ENCODE measurements at places on chromosomes 1 and 21.

GRCh38 chr1:38028671-38029070 is 16.1 kb downstream of the UTP11 start:
- no peak for DNase-seq

DNA sequence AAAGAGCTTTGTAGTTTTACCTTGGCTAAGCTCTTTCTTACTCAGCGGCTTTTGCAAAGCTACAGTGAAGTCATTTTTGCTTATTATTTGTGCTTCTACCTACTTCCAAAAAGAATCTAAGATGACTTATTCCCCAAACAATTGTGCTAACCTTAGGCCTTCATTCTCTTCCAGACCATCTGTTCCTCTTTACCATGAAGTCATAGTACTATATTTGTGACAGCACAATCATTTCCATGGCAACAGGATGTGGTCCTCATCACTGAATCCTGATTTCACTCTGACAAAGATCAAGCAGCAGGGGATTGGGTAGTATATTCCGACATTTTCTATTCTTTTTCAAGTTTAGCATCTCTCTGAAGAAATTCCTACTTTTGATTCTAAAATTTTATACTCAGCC is 24.8 kb upstream of the NMNAT2 start:
- DNase-seq: no peak

DNA sequence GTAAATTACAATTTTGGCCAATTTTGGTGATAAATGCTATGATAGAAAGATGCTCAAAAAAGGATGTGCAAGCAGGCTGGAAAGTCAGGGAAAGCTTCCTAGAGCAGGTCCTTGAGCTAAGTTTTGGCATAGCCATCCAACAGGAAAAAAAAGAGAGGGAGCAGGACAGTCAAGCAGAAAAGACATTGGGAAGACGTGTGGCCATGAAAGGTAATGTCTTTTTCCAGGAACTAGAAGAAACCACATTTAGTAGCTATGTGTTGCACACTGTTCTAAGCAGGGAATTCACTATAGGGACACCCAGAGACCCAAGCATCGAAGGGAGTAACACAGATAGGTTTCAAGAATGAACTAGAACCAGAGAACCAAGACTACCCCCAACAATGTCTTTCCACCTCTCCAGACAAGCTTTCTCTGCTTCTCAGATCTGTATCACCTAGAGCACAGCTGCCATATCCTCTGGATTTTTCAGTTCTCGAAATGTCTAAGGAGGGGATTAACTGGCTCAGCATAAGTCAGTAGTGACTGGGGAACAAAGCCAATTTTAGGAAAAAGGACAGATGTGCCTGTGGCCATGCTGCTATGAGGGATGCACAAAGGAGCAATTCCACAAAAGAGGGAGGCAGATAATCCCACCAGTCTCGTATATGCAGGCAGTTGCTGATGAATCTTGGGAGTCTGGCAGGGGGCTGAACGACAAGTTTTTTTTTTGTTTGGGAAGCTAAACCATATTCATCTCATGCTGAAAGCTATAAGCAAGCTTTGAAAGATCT is 97.1 kb upstream of the DAB1 start:
- DNase-seq: no peak

DNA sequence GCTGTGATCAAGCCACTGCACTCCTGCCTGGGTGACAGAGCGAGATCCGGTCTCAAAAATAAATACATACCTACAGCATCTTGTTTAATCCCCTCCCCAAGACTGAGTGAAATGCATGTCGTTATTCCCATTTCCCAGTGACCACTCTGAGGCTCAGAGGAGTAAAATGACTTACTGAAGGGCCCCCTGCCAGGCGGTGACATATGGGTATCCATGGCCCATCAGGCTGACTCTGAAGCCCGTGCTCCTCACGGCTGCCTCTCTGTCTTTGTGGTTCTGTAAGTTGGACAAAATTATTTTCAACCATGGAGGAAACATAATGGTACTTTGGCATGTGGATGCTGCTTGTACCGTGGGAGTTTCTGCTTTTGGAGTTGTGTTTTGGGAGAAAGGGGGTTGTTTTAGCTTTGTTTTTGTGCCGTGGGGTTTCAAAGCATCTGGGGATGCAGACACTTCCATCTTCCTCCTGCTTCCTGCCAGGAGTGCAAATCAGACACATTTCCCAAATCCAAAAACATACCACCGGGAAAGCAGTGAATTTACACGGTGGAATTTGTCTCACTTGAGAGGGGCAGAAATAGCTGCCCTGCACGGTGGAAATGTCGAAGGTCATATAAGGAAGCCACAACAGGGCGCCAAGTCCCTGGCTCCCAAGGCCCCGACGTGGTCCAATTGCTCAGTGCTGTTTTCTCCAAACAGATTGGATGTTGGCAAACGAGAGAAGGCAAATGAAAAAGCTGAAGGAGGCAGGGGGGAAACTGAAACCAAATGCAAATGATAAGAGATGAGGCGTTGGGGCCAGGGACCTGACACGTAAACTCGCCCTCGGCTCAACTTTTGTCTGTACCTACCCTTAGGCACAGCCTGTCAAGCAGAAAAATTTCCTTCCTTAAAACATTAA is 17.1 kb upstream of the PINK1 start:
- DNase-seq: no peak

GRCh38 chr1:1307261-1307922 is 338 bp downstream of the ACAP3 start:
- DNase-seq: no peak

- DNase-seq: no peak
Observed at GRCh38 chr21:24444736-24445135, 1162.5 kb downstream of the MRPL39 start.

GRCh38 chr1:2206813-2207487 is 12.4 kb upstream of the FAAP20 start:
- no peak for DNase-seq

DNA sequence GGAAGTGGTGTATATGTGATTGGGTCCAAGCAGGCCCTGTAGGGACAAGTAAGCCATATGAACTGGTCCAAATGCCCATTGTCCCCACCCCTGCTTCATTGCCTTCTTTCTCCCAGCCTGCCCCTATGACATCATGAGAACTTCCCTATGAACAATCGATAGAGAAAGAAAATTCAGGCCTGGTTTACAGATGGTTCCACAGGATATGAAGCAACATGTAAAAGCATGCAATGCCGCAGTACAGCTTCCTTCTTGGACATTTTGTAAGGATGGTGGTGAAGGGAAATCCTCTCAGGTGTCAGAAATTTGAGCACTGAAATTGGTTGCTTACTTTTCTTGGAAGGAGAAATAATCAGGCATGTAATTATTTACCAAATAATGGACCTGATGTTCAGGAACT is 581.7 kb downstream of the MRPL39 start:
- no peak for DNase-seq

- DNase-seq: no peak
Observed at GRCh38 chr21:44547656-44548331, 3.5 kb downstream of the KRTAP10-2 start.

GRCh38 chr1:82318921-82319320 is 518.2 kb downstream of the ADGRL2 start:
- no peak for DNase-seq

DNA sequence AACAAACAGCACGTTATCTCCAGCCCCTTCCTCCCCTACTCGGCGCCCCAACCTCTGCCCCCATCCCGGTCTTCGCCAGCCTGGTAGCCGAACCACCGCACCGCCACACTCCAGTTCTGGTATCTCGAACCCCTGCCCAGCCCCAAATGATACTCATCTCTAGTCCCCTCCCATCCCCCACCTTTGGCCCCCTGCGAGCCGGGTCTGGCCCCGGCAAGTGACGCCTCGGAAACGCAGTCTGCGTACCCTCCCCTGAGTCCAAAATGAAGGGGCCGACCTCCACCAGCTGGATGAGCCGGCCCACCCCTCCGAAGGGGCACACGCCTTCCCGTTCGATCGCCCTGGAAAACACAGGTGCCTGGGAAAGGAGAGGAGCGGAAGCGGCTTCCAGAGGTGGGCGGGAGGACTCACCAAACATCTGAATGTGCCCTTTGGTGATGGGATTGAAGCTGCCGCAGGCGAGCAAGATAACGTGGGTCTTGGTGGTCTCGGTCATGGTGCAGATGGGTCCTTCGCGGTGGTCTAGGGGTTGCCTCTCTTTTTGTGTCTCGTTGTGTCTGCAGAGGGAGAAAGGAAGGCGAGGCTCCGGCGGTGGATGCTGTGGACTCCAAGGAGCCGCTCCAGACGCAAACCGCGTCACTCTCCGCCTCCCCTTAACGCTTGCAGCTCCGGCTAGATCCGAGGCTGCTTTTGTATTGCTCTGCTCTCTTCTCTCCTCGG is at the start of gene NMNAT2:
Gene NMNAT2 (minus strand): TSS at position 609 of the 720 bp plus-strand sequence. CDS start 113 bp downstream, at position 496.
- DNase-seq: no peak

GRCh38 chr1:211194826-211195225 is 60.9 kb upstream of the KCNH1 start:
- DNase-seq: no peak

DNA sequence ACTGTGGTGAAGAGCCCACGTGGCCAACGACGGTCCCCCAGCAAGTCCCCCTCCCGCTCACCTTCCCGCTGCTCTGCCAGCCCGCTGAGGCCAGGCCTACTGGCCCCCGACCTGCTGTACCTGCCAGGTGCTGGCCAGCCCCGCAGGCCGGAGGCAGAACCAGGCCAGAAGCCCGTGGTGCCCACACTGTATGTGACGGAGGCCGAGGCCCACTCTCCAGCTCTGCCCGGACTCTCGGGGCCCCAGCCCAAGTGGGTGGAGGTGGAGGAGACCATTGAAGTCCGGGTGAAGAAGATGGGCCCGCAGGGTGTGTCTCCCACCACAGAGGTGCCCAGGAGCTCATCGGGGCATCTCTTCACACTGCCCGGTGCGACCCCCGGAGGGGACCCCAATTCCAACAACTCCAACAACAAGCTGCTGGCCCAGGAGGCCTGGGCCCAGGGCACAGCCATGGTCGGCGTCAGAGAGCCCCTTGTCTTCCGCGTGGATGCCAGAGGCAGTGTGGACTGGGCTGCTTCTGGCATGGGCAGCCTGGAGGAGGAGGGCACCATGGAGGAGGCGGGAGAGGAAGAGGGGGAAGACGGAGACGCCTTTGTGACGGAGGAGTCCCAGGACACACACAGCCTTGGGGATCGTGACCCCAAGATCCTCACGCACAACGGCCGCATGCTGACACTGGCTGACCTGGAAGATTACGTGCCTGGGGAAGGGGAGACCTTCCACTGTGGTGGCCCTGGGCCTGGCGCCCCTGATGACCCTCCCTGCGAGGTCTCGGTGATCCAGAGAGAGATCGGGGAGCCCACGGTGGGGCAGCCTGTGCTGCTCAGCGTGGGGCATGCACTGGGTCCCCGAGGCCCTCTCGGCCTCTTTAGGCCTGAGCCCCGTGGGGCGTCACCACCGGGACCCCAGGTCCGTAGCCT is 46.8 kb downstream of the TRIM11 start:
- no peak for DNase-seq
